Neural crest cell (in vitro differentiated cells): ENCODE measurements at places on chromosomes 5 and 9.

GRCh38 chr9:94996641-94997040 is 270.1 kb downstream of the AOPEP start:
- no peak for DNase-seq

DNA sequence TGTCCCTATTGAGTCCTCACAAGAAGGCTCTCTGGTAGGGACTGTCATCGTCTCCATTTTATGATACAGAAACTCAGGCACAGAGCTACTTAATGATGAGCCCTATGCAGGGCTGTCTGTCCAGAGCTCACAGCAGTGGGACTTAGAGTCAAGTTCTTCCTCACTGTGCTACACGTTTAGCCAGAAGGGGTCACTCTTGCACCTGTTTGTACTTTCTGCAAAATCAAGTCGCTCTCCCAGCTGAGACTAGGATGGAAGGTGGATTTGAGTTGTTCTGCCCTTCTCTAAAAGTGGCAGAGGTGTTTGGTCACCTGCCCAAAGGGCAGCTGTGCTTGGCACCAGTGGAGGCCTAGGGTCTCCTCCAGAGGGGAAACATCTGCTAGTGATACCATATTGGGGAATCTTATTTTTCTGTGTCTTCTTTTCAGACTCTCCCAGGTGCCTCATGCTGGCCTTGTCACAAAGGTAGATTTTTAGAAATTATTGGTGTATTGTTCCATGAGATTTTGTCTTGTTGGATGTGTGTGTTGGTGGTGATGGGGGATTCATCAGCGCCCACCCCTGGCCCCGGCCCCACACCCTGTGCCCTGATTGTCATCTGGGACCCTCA is 104.2 kb downstream of the PPARGC1B start:
- peak; percentile 75 for DNase-seq

DNA sequence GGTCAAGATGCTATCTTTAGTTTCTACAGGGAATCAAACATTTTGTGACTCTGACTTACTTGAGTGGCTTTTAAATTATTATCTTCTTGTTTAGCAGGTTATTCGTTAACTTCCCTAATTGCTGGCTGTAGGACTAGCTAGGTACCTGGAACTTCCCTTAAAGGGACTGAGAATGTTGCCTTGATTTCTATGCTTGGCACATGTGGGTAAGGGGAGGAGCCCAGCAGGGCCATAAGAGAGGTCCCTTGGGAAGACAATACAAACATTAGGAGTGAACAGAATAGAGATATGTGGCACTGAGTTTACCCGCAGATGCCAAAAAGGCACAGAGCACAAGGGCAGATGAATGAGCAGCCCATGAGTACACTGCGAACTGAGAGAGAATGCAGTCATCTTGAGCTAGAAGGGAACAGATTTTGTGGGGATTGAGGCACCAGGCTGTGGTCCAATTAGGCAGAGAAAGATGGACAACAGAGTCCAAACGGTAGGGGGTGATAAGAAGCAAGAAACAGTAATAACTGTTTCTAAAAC is 9.8 kb downstream of the CKMT2 start:
- DNase-seq = no peak

DNA sequence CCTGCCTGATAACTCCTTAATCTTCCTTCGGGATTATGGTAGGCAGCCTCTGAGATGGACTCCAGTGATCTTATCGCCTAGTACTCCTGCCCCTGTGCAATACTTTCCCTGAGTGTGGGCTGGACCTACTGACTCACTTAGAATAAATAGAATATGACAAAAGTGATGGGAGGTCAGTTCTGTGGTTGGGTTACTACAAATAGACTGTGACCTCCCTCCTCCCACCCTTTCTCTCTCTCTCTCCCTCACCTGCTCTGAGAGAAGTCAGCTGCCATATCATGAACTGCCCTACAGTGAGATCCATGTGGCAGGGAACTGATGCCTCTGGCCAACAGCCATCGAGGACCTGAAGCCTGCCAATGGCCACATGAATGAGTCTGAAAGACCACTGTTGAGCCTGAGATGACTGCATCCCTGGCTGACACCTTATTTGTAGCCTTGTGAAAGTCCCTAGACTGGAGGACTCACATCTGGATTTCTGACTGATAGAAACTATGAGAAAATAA is 31.7 kb downstream of the NRG2 start:
- no peak for DNase-seq

GRCh38 chr5:137516251-137516797 is 17.2 kb upstream of the SPOCK1 start:
- DNase-seq = no peak
